BJ (cell line): ENCODE measurements at places on chromosomes 4 and X.

- peak; percentile 4 for DNase-seq
Observed at GRCh38 chr4:68175562-68176155, 46.0 kb upstream of the TMPRSS11F start.

DNA sequence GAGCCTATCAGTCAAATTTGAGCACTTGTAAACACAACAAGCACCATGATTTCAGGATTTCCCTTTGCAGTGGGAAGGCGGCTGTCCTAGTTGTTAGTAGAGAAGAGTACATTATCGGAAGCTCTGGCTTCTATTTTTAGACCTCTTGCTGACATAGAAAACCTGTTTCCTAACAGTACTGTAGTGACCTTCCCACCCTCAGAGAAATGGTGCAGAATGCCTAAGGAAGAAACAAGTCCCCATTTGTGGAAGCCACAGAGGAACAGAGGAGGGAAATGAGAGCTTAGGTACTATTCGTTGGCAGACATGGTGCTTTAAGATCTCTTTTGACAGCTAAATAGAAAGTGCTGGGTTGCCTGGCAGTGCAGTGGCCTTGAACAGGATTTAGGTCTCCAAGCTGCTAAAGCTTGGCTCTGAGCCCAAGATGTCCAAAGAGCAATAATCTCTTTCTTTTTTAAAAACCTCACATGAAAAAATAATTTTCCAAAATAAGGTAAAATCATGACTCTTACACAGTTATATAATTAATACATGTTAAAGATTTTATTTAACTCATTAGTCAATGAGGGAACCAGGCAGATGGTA lies 24.9 kb downstream of the GLRA2 start:
- no peak for DNase-seq

DNA sequence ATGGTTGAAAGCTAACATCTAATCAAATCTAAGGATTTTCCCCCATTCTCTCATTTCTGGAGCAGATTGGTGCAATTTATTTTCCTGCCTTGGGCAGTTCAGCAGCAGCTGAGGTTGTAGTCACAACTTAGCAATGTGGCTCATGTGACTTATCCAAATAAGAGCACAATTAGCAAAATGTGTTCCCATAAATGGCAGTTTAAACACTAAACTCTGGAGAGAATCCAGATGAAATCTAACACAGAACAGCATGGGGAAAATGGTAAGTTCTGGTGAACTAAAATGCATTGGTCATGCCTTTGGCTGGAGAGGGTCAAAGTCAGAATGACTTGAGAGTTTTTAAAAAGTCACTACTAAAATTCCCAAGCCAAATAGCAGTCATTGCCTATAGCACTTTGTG lies 422.6 kb upstream of the DIPK2B start:
- peak; percentile 90 for DNase-seq

DNA sequence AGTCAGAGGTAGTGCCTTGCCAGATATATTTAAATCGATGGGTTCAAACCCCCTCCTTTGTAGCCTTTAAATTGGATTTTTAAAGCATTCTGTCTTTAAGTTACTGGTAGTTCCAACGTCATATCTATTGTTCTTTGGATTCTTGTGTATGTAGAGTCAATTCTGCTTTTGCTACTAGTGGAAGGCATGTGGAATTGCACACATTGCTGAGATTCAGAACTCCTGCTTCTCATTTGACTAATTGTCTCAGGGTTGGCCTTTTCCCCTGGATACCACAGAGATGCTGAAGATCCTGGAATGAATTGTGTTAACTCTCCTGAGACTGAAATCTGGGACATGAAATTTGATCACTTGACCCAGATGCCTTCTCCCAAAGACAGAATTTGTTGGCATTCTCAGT lies 328.3 kb upstream of the RPS6KA3 start:
- no peak for DNase-seq

- DNase-seq: no peak
Observed at GRCh38 chr4:121701263-121701662, 4.5 kb upstream of the ANXA5 start.

DNA sequence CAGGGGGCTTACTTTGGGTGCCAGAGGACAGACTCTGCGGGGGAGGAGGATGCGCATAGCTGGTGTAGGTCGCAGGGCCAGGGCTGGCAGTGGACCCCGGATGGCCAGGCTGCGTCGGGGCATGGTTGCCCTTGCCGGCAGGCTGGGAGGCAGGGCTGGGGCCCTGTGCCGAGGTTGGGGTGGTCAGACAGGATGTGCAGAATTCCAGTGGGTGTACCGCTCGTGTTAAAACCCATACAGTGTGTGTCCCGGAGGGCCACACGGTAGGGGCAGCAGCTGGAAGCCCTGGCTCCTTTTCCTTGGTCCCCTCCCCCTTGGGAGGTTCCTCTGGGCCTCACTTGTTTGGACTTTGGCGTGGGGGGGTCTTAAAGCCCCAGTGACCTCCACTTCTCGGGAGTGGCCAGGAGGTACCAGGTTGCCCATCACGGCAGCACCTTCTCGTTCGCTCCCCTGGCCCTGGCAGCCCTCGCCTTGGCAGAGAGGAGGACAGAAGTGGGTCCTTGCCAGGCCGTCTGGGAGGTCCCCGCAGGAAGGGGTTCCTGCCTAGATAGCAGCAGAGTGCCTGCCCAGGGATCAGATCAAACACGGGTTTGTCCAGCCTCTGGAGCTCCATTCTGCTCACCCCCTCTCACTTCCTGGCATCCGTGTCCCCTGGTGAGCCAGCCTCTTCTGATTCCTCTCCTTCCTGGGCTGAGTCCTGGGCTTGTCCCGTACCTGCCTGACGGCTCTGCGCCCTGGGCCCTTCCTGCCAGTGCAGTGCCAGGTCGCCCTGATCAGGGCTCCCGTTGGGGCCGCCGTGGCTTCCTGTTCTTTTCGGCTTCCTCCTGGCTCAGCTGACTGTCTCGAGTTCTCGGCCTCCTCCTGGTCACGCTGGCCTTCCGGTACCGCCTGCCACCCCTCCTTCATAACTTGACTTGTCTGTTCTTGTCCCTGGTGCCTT lies 56.7 kb upstream of the HGFAC start:
- no peak for DNase-seq

- no peak for DNase-seq
Observed at GRCh38 chrX:44871931-44872820, 812 bp upstream of the KDM6A start.

DNA sequence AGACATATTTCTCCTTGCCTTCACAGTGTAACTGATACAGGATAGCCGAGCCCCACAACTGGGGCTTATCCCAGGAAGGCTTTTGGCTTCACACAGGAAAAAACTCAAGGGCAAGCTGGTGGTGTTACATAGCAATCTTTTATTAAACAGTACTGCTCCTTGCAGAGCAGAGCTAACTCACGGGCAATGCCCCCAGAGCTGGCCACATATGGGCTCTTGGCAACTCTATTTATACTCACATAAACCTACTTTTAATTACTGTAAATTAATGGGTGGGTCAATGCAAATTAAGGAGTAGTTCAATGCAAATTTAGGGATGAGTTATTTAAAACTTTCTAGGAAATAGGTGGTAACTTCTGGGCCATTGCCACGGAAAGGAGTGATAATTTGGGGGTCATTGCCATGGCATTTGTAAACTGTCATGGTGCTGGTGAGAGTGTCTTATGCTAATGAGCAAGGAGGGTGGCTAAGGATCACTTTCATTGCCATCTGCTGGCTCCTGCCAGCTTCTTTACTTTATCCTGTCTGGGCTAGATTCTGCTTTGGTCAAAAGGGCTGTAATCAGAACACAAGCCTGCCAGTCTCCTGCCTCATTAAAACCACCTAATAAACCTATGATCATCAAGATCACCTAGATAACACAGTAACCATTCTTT lies 288.8 kb downstream of the CENPC start:
- no peak for DNase-seq
